ENCODE measurements at places on chromosomes 11 and 22.

- no peak for DNase-seq
These were observed 4.1 kb upstream of the SIK2 start for GRCh38 chr11:111598148-111598547.

DNA sequence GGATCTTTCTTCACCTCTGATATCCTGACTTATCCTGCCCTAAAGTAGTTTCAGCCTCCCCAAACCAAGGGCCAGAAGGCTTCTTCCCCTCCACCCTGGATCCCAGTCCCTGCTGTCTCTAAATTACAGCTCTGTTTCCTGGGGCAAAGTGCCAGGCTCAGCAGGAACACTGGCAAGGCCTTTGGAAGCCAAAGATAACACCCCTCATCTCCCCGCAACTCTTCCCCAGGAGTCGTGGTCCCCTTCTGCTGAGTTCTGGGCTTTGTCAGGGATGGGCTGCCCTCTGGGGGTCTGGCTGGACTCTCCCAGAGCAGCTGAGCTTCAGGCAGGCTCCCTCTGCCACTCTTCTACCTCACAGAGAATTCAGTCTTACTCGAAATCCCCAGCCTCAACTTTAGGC, 53.8 kb upstream of the AMPD3 start:
- no peak for DNase-seq

GRCh38 chr11:44483919-44484610, 81.4 kb upstream of the CD82 start:
- no peak for DNase-seq

GRCh38 chr11:61505640-61506155, 2.9 kb upstream of the LRRC10B start:
- no peak for DNase-seq
